ENCODE measurements at places on chromosomes 12 and 14. TPM values are rescaled to one million over a fixed set of nuclear protein-coding genes. Genes with fewer than 3 reads are reported as not detected.

DNA sequence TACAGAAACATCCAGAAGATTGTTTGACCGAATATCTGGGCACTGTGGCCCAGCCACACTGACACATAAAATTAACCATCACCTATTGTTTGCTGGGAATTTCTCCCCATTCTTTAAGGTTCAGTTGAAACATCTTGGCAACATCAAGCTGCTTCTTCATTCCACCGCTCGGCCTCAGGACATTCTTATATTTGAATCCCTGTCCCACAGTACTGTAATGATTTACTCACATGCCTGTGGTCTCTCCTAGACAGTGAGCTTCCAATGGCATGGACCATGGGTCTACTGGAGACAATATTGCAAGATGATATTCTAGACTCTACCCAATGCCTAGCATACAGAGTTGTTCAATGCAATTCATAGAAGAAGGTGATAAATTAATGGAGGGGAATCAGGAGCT is 56.1 kb downstream of the EMP1 start:
- no peak for DNase-seq

- no peak for DNase-seq
These were observed 149.1 kb downstream of the KLHL28 start for GRCh38 chr14:44812672-44813071.

DNA sequence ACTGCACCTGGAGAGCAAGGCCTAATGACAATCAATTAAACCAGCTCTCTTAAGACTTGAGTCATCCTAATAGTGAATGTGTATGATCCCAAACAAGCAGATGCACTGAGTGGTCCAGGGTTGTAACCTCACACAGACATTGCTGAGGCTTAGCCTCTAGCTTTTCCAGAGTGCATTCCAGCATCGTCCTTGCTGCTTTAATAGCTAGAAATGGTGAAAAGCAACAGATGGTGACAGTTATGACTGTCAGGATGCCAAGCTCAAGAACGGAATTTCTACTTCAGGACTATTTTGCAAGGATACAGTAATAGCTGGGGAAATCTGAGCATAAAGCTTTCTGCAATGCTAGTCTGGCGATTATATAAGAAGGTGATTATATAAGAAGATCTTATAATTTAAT is 34.6 kb downstream of the PTPRR start:
- DNase-seq, result no peak

GRCh38 chr14:20415782-20416206 is 2.5 kb upstream of the TEP1 start:
- DNase-seq, result no peak

CATSPERB gene
- total RNA-seq, result 5.7 TPM

PRICKLE1 gene
- total RNA-seq, result 50.6 TPM

CCND2 gene
- total RNA-seq, result 57.8 TPM

ESPL1 gene
- 6.4 TPM for total RNA-seq

COCH gene
- total RNA-seq, result 2.2 TPM

CD4 gene
- 180 TPM for total RNA-seq
